ENCODE measurements at places on chromosomes 3 and 15.

DNA sequence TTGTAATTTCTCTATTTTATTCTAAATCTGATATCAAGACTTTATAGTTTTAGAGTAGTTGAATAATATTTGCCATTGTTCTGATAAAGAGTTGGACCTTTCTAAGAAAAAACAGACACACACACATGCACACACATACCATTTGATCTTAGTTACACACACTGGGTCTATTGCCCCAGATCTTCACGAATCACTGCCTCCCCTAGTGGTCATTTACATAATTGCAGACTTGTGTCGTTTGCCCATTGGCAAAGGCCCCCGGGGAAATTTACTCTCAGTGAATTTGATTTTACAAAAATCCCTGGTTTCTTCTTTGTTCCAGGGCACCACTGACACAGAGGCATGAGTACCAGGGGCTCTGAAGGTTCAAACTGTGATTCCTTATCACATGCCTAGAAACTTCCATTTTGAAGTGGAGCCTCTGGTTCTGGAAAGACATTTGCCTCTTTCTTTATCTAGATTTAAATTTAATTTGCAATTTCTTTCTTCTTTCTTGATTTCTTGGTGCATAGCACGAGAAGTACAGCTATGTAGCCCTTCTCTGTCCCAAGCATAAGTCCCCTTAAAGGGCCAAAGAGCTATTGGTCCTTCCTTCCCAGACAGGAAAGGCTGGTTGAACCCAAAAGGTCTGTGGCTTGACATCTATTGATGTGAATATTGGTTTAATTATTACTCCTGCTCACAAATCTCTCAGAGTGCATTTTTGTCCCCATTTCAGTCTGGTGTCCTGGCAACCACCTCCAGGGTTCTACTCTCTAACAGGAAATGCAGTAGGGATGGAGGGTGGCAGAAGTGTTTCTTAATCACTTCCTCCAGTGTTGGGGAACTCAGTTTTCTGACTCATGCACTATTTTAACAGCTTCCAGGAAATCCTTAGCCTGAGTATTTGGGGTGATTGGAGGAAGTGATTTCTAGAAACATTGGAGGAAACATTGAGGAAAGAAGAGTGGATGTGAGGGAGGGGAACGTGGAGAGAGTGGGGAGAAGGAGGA, 32.4 kb upstream of the SLC6A11 start:
- DNase-seq = peak; percentile 54

GRCh38 chr3:52874160-52874701, 23.1 kb downstream of the STIMATE start:
- DNase-seq = no peak

- DNase-seq = no peak
Observed at GRCh38 chr15:61500523-61500922, 271.4 kb upstream of the RORA start.

DNA sequence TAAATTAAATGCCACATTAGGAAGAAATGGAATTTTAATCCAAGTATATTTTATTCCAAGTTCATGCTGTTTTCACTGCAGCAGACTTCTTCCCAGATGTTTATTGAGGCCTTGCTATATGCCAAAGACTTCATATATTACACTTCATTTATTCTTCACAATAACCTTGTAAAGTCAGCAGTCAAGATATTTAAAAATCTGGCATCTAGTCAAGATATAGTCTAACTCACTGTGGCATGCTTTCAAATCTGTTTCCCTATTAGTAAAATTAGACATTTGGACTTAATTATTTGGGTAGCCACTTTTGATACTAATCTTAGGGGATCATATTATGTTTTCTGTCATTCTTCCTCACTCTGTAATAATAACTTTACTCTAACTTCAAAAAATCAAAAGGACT, 81.5 kb upstream of the VGLL3 start:
- DNase-seq = no peak

- DNase-seq = no peak
Observed at GRCh38 chr3:23550402-23550801, 255.4 kb upstream of the UBE2E1 start.

- no peak for DNase-seq
Observed at GRCh38 chr3:142846779-142847577, 41.9 kb downstream of the PCOLCE2 start.

DNA sequence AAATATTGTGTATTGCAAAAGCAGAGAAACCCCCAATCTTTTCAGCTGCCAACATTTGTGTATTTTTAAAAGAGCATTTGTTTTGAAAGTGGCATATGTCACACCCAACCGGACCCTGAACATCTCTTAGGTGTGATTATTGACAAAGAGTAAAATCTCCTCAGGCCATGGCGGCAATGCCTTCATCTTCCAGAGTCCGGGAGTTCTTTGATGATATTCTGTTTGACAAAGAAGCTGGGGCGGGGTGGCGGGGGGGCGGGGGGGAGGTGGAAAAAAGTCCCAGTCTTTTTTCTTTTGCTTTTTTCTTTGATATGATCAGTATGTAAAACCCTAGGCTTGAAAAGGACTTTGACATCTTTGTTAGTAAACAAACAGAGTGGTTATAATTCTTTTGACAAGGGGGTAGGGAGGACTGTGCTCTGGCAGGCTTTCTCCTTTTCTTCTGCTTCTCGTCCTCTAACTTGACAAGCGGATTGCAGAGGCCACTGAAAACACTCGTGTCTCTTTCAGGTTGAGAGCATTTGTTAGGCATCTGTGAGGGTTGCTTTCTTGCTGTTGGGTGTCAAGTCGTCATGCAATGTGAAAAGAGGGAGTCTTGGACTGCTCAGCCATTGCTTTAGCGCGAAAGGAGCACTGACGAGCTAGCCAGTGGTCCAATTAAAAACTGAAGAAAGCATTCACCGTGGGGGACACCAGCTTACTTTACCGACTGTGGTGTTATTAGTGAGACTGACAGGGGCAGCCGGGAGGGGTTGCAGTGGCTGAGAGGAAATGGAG, 243.2 kb downstream of the NSUN3 start:
- no peak for DNase-seq

- DNase-seq = no peak
Observed at GRCh38 chr3:147554332-147554731, 145.2 kb downstream of the ZIC1 start.

DNA sequence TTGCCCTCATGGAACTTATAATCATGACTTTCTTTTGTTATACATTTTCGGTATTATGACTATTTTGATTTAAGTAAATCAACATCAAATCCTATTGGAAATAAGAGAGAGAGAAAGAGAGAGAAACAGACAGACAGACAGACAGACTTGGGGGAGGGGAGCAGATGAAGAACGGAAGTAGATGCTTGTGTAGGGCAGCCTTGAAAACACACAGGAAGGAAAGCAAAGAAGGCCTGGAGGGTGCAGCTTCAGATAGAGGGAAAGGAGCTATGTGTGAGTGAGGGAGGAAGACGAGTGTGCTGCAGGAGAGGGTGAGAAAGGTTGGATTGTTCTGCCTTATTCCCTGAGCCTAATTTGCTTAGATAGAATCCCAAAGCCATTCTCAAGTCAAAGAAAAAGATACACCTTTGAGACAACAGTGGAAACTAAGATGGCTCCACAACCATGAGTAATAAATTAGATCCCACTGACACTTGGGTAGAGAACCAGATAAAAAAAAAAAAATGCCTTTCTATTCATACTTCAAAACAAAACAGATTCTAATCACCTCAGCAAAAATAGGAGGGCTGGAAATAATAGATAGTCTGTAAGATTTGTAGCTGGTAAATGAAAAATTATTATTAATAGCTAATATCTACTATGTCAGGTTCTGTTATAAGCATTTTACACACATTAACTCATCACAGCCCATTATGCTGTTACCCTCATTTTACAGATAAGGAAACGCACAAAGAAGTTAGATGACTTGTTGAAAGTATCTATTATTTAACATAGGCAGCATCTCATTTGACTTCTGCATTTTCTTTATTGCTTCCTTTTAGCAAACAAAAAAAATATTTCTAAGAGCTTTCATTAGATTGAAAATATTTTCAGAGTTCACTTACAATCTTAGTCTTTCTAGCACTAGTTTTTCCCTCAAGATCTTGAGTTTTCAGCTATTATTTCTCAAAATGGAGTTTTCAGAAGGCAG, 214.1 kb downstream of the TNIK start:
- DNase-seq = no peak

GRCh38 chr3:182979674-182980191, 605 bp downstream of the DCUN1D1 start:
- peak; percentile 44 for DNase-seq

GRCh38 chr3:156790156-156790555, 36.0 kb upstream of the LEKR1 start:
- no peak for DNase-seq

DNA sequence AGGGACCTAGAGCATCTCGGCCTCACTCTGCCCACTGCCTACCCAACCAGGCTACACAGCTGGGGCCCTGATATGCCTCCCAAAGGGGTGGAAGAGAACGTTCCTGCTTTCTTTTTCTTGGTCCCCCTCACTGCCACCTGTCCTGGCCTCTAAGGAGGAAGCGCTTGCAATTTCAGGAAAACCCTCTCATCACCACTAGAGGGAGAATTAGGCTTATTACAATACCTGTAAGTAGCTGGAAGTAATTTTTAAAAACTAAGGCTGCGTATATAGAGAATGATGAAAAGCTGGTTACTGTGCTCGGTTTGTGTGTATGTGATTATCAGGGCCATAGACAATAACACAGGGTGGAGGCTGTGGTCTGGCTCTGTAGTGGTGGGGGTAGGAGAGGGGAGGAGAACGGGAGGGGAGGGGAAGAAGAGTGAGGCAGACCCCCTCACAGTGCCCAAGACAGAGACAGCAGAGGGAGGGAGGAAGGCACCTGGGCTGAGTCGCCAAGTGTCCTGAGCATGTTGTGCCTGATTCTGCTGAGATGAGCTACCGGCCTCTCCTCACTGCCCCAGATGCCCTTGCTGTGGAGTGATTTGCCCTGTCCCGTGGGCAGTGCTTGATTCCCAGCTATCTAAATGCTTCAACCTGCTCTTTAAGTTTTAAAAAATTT, 3.3 kb downstream of the GABRG3 start:
- no peak for DNase-seq

- peak; percentile 13 for DNase-seq
Observed at GRCh38 chr3:127254730-127255129, 33.1 kb downstream of the PRR20G start.

GRCh38 chr3:40681658-40682055, 156.9 kb downstream of the ZNF621 start:
- no peak for DNase-seq

DNA sequence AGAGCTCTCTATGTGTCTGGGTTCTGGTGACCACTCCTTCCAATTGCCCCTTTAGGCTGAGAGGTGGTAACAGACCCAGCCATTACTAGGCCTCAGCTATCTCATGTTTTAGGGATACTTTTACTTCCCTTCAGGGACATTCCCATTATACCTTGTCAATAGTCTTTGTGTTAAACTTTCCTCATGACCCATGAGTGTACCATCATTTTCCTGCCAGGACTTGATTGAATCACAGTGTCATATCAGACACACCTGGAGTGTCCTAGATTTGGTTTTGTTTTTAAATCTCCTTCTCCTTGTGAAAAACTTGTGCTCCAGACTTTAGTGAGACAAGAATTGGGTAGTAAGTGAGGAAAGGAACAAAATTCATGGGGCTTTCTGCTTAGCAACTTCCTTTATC, 136.6 kb downstream of the KCNAB1 start:
- no peak for DNase-seq

- DNase-seq = no peak
Observed at GRCh38 chr15:74884428-74885223, 5.2 kb upstream of the MPI start.

- DNase-seq = no peak
Observed at GRCh38 chr3:41418961-41419691, 219.8 kb downstream of the CTNNB1 start.

GRCh38 chr3:67381667-67382272, 272.6 kb downstream of the SUCLG2 start:
- DNase-seq = no peak

DNA sequence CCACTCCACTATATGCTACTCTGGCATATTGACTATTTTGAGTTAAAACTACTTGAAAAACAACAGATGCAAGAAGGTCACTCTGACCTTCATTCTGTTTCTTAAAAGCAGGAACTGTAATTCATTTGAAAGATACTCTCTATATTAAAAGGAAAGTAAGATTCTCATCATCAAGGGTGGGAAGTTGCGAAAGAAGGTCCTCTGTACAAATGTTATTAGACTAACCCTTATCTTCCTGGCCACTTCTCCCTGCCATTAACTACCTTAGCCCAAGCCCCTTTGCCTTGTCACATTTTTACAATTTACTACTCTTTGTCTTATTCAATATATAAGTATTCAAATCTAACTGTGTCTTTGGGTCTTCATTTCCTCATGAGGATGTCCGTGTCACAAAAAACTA, 16.1 kb downstream of the SIDT1 start:
- no peak for DNase-seq

- DNase-seq = no peak
Observed at GRCh38 chr3:54891540-54891897, 36.3 kb downstream of the LRTM1 start.

- no peak for DNase-seq
Observed at GRCh38 chr15:47652328-47652727, 65.0 kb upstream of the SEMA6D start.

DNA sequence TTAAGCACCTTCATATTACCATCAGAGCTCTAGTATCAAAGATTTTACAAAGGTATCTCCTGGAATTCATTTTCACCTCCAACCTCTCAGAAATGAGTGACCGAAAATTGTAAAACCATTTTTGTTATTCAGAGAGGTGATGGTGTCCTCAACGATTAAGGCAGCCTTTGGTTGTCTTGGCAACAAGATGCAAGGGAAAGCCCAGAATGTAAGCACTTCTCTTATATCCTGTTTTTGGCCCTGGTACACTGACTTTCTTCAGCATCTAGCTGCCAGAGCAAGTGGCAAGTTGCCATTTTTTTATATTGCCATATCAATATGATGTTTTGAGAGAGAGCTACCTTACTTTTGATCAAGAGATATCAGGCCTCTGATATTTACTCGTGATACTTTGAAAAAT, 384.9 kb upstream of the NECTIN3 start:
- no peak for DNase-seq

GRCh38 chr15:78016860-78017259, 60.7 kb downstream of the TBC1D2B start:
- no peak for DNase-seq

DNA sequence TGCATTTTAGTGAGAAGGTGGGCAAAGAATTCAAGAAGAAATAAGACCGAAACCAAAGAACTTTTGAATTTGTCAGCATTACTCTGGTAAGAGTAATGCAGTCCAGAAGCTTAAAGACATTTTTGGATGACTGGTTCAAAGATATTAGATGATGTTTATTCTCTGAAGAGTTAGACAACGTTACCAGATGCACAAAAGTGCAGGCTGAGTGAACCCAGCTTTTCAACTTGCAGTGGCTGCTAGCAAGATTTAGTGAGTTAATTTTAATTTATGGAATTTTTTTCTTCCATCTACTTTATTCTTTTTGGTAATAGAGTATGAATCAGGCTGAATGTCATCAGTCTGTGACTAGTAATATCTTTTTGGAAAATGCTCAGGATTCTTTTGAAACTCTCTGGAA, 267.3 kb upstream of the AZI2 start:
- no peak for DNase-seq

DNA sequence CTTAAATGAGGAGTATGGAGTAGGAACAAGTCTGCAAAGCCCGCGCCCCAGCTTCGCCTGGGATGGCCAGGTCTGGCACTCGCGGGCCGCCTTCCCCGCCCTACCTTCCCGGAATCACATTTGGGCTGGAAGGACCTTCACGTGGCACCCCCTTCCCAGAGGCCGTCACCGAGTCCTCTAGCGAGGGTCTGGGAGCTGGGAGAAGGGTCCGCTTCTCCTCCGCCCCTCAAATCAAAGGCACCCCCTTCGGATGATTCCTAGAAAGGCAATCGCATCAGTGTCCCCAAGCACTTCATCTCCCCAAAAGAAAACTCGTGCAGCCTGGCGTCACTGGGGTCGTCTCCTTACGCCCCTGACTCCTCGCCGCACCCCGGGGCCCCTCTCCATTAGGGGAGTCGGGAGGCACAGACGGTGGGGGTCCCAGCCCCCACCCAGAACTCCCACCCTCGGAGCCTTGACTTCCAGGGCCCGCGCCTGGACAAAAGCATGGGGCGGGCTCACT, 380 bp downstream of the MYLK start:
- no peak for DNase-seq
